GM23338 (cell line): ENCODE measurements at places on chromosomes 5 and 9.

GRCh38 chr9:94085062-94085639 lies 887 bp downstream of the PTPDC1 start:
- DNase-seq = peak; percentile 62

GRCh38 chr5:135997673-135998335 lies 31.0 kb upstream of the TGFBI start:
- peak; percentile 65 for DNase-seq

- no peak for DNase-seq
Measured at GRCh38 chr9:130943777-130944176, 4.7 kb upstream of the FIBCD1 start.

GRCh38 chr5:151872701-151873100 lies 52.0 kb downstream of the GLRA1 start:
- no peak for DNase-seq

DNA sequence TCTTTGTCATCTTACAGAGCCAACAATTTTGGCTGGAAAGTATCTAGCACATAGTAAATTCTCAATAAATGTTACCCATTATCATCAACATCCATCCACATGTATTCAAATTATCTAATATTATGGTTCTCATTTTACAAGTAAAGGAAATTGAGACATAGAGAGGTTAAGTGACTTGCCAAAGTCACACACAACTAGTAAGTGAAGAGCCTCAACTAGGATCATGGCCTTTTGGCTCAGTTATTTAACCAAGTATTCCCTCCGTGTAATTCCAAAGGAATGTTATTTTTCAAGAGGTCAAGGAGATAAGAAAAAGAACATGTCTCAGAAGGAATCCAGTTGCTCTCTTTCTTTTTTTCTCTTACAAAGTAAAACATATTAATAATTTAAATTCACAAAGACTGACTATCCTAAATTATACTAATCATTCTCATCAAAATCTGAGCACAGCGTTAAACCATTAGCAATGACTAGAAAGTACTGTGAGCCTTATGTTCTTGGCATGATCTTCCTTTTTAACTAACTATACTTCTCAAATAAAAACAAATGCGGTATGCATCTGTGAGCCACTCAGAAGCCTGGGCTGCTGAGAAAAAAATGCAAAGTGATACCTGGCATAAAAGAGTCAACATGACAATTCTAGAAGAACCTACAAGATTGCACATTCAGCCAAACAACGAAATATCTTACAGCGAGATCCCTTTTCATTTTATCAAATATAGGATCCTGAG lies 350.9 kb downstream of the GLIS3 start:
- no peak for DNase-seq
